ENCODE measurements at places on chromosomes 1 and 21.

GRCh38 chr1:3238703-3239278 is 169.8 kb downstream of the PRDM16 start:
- no peak for DNase-seq

GRCh38 chr1:27772932-27773825 is at the start of gene STX12:
TSS of gene STX12 (plus strand) at chr1:27773219. CDS start at chr1:27773308, 89 bp downstream.
- peak; percentile 77 for DNase-seq

DNA sequence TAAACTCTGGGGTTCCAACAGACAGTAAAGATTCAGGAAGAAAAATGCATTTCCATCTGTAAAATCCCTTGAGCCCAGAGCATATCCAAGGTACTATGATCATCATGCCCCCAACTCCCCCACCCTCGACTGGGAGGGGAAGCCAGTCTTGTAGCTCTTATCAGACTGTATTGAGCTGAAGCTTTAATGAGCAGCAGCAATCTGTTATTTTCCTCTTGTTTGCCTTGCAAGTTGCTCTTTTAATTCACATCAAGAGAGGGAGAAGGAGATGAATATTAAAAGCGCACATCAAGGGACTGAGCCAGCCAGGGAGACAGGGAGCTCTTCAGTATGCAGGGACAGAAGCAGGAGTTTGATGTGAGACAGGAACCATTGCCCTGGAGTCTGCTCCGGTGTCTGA is 52.5 kb upstream of the KCNA3 start:
- DNase-seq: no peak

GRCh38 chr1:248853663-248854375 is 5.1 kb downstream of the ZNF692 start:
- DNase-seq: no peak

- DNase-seq: no peak
These were observed 379.2 kb upstream of the SPAG17 start for GRCh38 chr1:118563981-118564951.

All from H54 (cell line).